ENCODE measurements at places on chromosomes 4 and X.

DNA sequence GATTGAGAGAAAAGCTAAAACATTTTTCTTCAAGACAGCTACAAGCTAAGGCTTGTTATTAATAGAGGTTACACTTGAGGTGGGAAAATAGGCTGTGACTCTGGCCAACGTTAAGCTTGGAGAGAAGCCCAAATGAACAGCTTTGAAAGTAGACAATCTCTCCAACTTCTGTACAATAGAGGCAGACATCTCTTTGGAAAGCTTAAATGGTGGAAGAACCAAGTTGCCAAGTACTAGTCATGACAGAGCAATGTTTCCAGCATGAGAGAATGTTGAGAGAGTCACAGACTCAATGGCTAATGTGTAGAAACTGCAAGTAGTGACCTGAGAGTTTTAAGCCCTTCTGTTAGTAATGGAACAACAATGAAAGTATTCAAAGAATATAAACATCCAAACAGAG lies 298.1 kb downstream of the INPP4B start:
- peak overlapping the region; percentile 33 for H3K4me3 ChIP-seq
- DNase-seq, result no peak
- H3K4me1 ChIP-seq, result peaks cover 51% of the 10 kb centered on the region
- peaks cover 6% of the 10 kb centered on the region for H3K36me3 ChIP-seq

- DNase-seq, result no peak
- peaks cover 12% of the 10 kb centered on the region for H3K27me3 ChIP-seq
- no peak overlapping the region for H3K27ac ChIP-seq
- no peak overlapping the region for H3K4me3 ChIP-seq
- H3K4me1 ChIP-seq, result no peaks in the 10 kb centered on the region
Observed at GRCh38 chr4:168164915-168165548, 72.7 kb downstream of the ANXA10 start.

- DNase-seq, result no peak
- no peaks in the 10 kb centered on the region for H3K4me1 ChIP-seq
- no peaks in the 10 kb centered on the region for H3K27me3 ChIP-seq
Observed at GRCh38 chrX:130628516-130628915, 226.7 kb downstream of the RBMX2 start.

- no peak overlapping the region for H3K27ac ChIP-seq
- H3K4me3 ChIP-seq, result no peak overlapping the region
- no peaks in the 10 kb centered on the region for H3K27me3 ChIP-seq
- H3K36me3 ChIP-seq, result peaks cover 4% of the 10 kb centered on the region
Observed at GRCh38 chr4:173301518-173302201, 32.5 kb downstream of the HMGB2 start.

- no peak overlapping the region for H3K27ac ChIP-seq
- H3K27me3 ChIP-seq, result no peaks in the 10 kb centered on the region
- peaks cover 9% of the 10 kb centered on the region for H3K36me3 ChIP-seq
- DNase-seq, result no peak
- H3K4me1 ChIP-seq, result peaks cover 11% of the 10 kb centered on the region
Observed at GRCh38 chrX:120672389-120672788, 42.5 kb upstream of the C1GALT1C1 start.

- H3K36me3 ChIP-seq, result peaks cover 4% of the 10 kb centered on the region
- peak; percentile 34 for DNase-seq
- peak overlapping the region; percentile 79 for H3K4me3 ChIP-seq
Observed at GRCh38 chr4:182916483-182917181, 554 bp downstream of the DCTD start.

Measured in activated T-cell treated with anti-CD3 and anti-CD28 coated beads, Interleukin-2, amount 50 U/mL, for 72 hours (primary cell).